PC-9 (cell line): ENCODE measurements at places on chromosomes 5 and 9. TPM values are rescaled to one million over a fixed set of nuclear protein-coding genes. Genes with fewer than 3 reads are reported as not detected.
A peak's percentile ranks its signal among the peaks of the same experiment; 100 is the strongest.

GRCh38 chr5:73902327-73903051, 276.5 kb downstream of the ARHGEF28 start:
- no peak overlapping the region for H3K4me3 ChIP-seq
- H3K27ac ChIP-seq: peak overlapping the region; percentile 89
- H3K4me1 ChIP-seq: peaks cover 44% of the 10 kb centered on the region
- H3K27me3 ChIP-seq: no peaks in the 10 kb centered on the region
- no peak for DNase-seq

DNA sequence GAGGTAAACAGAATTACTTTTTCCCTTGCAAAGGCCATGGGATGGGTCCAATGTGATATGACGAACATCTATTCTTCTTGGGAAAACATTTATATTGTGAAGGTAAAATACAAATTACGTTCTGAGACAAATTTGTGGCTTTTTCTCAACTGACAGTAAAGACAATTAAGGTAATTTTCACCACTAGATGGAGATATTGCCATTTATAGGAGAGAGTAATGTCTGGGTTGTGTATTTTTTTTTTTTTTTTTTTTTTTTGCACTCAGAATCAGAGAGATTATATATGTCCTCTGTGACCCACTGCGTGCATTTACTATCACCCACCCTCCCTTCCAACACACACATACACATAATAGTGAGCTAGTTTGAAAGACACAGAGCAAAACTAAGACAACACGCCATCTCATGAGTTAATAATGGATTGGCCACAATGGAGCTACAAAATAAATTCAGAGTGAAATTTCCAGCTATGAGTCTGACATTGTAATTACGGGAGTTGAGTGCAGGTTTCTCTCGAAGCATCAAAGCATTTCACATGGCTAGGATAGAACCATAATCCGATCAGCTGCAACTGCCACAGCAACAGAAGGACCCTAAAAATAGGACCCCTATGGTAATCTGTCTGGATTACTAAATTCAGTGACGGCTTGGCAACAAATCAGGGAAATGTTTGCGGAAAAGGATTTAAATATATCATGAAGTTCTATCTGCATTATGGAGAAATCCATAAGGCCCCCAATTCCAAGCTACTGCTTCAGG, 49.2 kb downstream of the ANXA1 start:
- no peak for DNase-seq
- H3K36me3 ChIP-seq: no peaks in the 10 kb centered on the region
- H3K4me1 ChIP-seq: peaks cover 8% of the 10 kb centered on the region; the same call in 1 of the 2 replicates
- peak overlapping the region; percentile 31; the same call in 1 of the 2 replicates for H3K4me3 ChIP-seq
- no peak overlapping the region for H3K27ac ChIP-seq
- no peaks in the 10 kb centered on the region for H3K27me3 ChIP-seq

DNA sequence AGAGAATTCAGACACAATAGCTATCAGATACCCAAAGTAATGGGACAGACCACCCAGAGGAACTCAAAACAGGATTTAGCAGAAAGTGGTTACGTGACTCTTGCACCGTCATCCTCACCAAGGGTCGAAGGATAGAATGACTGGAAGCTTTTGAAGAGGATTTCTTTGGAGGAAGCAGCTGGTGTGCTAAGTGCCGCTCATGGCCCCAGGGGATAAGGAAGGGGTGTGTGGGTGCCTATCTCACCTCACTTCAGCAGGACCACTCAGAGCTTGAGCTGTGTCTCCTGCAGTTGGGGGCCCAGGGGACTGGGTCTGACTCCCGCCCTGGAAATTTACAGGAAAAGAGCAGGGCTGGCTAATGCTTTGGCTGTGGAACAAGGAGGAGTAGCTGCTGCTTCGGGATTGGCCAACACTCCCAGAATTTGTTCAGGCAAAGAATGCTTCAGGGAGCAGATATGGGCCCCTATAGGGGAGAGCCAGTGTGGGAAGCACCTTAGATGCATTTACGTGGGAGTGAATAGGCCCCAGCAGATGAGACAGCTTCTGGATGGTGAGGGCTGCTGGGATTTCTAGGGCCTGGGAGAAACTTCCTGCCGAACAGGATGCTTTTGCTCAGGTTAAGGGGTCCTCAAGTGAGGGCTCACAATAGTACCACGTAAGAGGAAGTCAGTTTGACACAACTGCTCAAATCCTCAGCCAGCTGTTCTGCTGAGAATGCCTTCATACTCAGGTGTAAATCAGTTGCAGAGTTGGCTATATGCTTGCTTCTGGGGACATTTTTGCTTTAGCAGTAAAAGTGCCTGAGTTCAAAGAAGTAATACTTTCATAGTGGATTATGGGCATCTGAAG, 29.1 kb upstream of the TOMM5 start:
- no peaks in the 10 kb centered on the region for H3K4me1 ChIP-seq
- DNase-seq: no peak
- no peak overlapping the region for H3K27ac ChIP-seq
- no peak overlapping the region for H3K4me3 ChIP-seq
- no peaks in the 10 kb centered on the region for H3K27me3 ChIP-seq
- H3K36me3 ChIP-seq: no peaks in the 10 kb centered on the region

DNA sequence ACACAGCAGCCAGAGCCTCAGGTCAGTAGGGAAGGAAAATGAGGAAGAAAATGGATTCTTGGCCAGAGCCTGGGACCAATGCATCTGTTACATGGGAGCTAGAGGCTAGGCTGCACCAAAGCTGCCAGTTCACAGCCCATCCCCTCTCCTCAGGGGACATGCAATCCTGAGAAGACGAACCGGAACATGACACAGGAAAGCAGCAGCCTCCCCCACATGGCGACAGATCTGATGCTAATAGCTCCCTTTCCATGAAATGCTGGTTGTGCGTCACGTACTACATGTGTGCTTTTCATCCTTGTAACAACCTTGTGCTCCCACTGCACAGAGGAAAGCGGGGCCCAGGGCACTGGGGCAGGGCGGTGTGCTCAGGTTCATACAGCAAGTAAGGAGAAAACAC, 67.5 kb downstream of the PRRT1B start:
- no peaks in the 10 kb centered on the region; the same call in 1 of the 2 replicates for H3K36me3 ChIP-seq
- no peak for DNase-seq
- no peak overlapping the region for H3K4me3 ChIP-seq
- peaks cover 19% of the 10 kb centered on the region for H3K4me1 ChIP-seq
- no peaks in the 10 kb centered on the region for H3K27me3 ChIP-seq

GRCh38 chr9:35903049-35903448, 3.0 kb upstream of the HRCT1 start:
- H3K27me3 ChIP-seq: no peaks in the 10 kb centered on the region
- H3K36me3 ChIP-seq: no peaks in the 10 kb centered on the region
- no peak for DNase-seq
- H3K4me1 ChIP-seq: peaks cover 38% of the 10 kb centered on the region
- H3K4me3 ChIP-seq: no peak overlapping the region
- no peak overlapping the region for H3K27ac ChIP-seq

DNA sequence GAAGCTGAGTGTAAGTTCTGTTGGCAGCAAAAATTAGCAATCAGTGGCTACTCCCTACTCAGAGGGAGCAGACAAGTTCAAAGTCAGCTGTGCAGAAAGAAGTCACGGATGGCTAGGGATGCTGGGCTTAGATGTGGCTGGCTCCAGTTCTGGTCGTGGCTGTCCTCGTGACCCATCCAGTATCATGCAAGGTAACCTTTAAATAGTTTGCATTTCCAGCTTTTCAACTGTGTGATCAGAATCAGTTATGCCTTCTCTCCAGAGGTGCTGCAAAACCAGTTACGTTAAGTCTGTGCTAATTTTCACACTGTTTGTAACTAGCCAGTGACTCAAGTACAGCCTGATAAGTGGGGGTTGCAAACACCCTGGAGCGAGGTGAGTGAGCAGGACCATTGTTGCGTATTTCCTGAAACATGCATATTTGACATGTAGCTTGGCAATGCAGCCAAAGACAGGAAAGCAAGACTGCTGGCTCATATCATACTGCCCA, 302.4 kb downstream of the ATPSCKMT start:
- H3K27me3 ChIP-seq: no peaks in the 10 kb centered on the region
- DNase-seq: no peak
- H3K27ac ChIP-seq: peak overlapping the region; percentile 55
- no peaks in the 10 kb centered on the region for H3K36me3 ChIP-seq
- peaks cover 15% of the 10 kb centered on the region for H3K4me1 ChIP-seq

- H3K4me3 ChIP-seq: no peak overlapping the region
- H3K4me1 ChIP-seq: peaks cover 28% of the 10 kb centered on the region
Measured at GRCh38 chr9:90996154-90997065, 194.8 kb downstream of the SYK start.

Gene TXNDC8
- not detected in 2 replicates for total RNA-seq

Gene NR4A3
- total RNA-seq: not detected in 2 replicates

Gene TAF11L10
- not detected in 2 replicates for total RNA-seq

Gene MRPL41
- total RNA-seq: 54.5 and 87.7 TPM in 2 replicates
